Mesendoderm (in vitro differentiated cells): ENCODE measurements at places on chromosomes 2 and 18.
A peak's percentile ranks its signal among the peaks of the same experiment; 100 is the strongest.

GRCh38 chr18:75936862-75937261 is 509.4 kb upstream of the SMIM21 start:
- H3K27me3 ChIP-seq, result no peaks in the 10 kb centered on the region
- no peaks in the 10 kb centered on the region for H3K36me3 ChIP-seq
- H3K27ac ChIP-seq, result no peak overlapping the region
- DNase-seq, result no peak

DNA sequence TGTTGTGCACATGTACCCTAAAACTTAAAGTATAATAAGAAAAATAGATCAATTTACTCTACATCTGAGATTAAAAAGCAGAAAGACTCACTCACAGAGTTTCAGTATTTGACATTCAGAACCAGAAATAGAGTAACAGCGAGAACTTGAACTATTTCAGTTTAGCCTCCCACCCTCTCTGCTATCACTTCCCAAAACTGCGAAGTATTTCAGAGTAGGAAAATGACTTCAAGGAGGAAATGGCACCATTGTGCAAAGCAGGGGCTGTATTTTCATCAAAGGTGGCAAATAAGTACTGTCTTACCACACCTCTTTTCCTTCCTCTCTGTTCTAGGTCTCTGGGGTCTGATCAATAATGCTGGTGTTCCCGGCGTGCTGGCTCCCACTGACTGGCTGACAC is 13.6 kb downstream of the DHRS9 start:
- DNase-seq, result no peak
- no peaks in the 10 kb centered on the region for H3K4me1 ChIP-seq
- no peak overlapping the region for H3K4me3 ChIP-seq
- no peaks in the 10 kb centered on the region for H3K27me3 ChIP-seq
- no peaks in the 10 kb centered on the region for H3K36me3 ChIP-seq

DNA sequence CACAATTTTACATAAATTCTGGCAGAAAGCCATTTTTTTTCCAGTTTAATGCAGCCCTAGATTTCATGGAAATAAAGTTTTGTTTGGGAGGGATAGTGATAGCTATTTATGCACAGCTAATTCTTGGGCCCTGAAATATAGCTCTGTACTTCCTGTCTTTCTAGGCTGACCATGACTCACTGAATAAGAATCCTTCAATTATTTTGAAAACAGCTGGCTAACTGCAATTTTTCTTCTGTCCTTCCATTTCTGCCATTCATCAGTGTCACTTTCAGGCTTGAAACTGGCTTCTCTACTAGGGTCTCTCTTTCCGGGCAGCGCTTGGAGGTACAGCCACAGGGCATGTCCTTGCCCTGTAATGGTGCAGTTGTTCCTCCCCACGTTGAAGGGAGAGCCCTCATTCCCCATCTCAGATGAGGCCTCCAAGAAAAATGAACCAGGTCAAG is 97.1 kb upstream of the TMEM178A start:
- H3K27ac ChIP-seq, result no peak overlapping the region
- H3K36me3 ChIP-seq, result no peaks in the 10 kb centered on the region
- H3K27me3 ChIP-seq, result no peaks in the 10 kb centered on the region
- no peak for DNase-seq
- no peak overlapping the region for H3K4me3 ChIP-seq

GRCh38 chr2:227595797-227596196 is 2.9 kb upstream of the SCYGR2 start:
- H3K4me1 ChIP-seq, result peaks cover 4% of the 10 kb centered on the region
- H3K27me3 ChIP-seq, result no peaks in the 10 kb centered on the region
- DNase-seq, result peak; percentile 27
- H3K27ac ChIP-seq, result no peak overlapping the region
- H3K36me3 ChIP-seq, result no peaks in the 10 kb centered on the region
- no peak overlapping the region for H3K4me3 ChIP-seq

- H3K27me3 ChIP-seq, result no peaks in the 10 kb centered on the region
- H3K36me3 ChIP-seq, result no peaks in the 10 kb centered on the region
- no peaks in the 10 kb centered on the region for H3K4me1 ChIP-seq
- DNase-seq, result peak; percentile 21
These were observed 81.1 kb downstream of the SLC66A3 start for GRCh38 chr2:11236335-11236734.

- H3K36me3 ChIP-seq, result no peaks in the 10 kb centered on the region
- DNase-seq, result peak; percentile 47
- H3K4me3 ChIP-seq, result no peak overlapping the region
- no peaks in the 10 kb centered on the region for H3K4me1 ChIP-seq
- no peak overlapping the region for H3K27ac ChIP-seq
These were observed 194.1 kb upstream of the HNMT start for GRCh38 chr2:137770166-137770565.
